Prostate gland (tissue), 2 donors: ENCODE measurements at places on chromosomes 4 and X.

DNA sequence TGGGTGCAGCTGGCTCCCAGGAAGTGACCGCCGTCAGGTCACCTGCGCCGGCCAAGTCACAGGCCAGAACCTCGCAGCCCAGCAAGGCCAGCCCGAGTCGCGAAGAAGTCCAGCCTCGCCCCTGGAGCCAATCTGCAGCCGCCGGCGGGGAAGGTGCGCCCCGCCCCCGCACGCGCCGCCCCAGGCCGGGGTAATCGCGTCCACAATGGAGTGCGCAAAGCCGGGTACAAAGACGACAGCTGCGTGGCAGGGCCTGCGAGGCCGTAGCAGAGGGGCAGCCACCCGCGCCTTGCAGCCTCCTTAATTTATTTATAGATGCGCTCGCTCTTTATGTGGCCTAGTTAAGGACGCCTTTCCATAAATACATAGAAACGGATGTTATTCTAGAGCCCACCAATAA is 139.4 kb upstream of the CPEB2 start:
- no peak for DNase-seq

- DNase-seq = no peak
Observed at GRCh38 chrX:130267956-130268448, 697 bp downstream of the ZNF280C start.

DNA sequence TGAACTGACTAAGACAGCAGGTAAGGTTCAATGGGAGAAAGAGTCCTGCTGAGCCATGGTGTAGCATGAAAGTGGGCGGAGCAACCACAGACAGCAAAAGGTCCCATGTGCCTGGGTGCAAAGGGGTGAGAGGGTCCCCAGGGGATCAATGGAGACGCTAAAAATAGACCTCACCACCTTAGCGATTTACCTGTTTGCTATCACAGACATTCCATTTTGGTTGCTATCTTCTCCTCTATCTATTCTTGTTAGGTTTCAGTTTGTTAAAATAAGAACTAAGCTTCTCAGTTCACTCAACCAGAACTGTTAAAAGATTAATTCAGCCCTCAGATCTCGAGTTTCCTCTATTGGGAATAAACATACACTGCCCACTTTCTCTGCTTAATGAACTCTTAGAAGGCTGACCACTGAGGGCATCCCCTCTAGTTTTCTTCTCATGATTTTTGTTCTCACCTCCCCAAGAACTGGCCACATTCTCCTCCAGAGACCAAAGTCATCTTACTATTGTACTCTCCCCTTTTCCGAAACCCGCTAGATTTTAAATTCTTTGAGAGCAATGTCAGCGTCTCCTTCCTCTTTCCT is 136.7 kb downstream of the PARM1 start:
- DNase-seq = no peak

GRCh38 chrX:153460826-153461225 is 9.6 kb downstream of the HAUS7 start:
- DNase-seq = no peak

DNA sequence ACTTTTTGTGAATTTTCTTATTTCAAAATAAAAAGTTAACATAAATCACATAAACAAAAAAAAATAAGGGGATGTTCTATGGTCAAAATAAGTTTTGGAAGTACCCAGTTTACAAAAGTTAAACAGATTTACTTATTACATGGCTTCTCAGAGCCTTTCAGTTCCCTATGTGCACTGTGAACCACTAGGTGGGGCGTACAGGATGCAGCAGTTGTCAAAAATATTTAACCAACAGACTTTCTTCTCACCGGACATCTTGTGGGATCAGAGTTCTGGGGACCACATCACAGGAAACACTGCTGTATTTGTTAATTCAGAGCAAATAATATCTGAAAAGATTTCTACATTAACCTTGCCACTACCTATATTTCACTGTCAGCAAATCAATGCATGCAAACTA is 74.1 kb downstream of the SMARCA1 start:
- no peak for DNase-seq

- no peak for DNase-seq
Observed at GRCh38 chr4:174467107-174467506, 55.2 kb downstream of the HPGD start.
